Activated CD4-positive, CD25-positive, alpha-beta regulatory T cell treated with anti-CD3 and anti-CD28 coated beads, Interleukin-2, amount 50 U/mL, for 24 hours (primary cell): ENCODE measurements at places on chromosomes 4 and X.

GRCh38 chr4:94974773-94975172 lies 217.0 kb downstream of the BMPR1B start:
- no peak for ATAC-seq

DNA sequence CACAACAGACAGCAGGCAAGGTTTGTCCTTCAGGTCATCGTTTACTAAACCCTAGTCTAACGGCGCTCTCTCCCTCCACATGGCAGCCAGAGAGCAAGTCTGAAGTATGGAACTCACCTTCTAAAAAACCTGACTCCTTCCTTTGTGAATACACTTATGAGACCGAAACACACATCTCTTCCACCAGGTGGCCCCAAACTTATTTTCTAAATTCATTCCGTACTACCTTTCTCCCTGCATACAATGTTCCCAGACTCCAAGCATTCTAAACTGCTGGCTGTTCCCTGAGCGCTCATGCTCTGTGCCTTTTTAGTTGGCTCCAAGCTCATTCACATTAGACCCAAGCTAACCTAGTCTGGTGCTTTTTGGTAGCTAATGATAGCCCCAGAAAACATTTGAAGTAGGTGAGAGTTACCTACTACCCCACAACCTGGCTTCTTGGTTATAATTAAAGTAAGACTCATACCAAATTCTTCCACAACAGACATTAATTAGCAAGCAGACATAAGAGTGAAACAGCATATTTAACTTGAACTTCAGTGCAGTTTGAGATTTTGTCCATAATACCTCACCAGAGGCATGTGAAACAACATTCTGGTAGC lies 67.6 kb upstream of the DCLK2 start:
- ATAC-seq = no peak

DNA sequence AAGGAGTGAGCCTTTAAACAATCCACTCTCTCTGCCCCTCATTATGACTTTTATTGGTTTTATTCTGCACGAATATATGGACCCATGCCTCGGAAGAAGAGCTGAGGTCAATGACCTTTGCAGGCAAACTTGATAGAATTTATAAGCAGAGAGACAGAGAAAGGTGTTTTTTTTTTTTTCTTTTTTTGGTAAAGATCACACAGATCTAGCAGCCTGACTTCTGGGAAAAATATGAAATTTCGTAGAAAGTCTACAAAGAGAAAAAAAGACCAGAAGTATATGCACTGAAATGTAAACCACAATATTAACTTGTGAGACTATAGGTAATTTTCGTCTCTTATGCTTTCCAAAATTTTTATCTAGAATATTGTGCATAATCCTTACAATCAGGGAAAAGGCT lies 61.6 kb downstream of the LEF1 start:
- ATAC-seq = no peak

DNA sequence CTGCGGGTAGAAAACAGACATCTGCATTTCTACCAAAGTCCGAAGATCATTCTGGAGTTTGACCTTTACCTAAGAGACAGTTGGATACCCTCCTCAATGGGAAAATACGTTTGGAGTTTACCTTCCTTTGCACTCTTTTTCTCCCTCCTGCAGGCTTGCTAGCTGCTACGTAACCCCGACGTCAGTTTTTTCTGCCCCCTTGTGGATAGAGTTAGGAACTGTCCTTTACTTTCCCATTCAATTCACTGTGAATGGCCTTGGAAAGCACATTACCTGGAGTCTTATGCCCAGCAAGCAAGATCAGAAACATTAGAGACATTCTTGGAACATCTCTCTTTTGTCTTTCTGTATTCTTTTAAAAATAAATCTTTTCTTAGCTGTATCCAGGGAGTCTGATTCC lies 250.7 kb downstream of the NAP1L3 start:
- ATAC-seq = no peak

DNA sequence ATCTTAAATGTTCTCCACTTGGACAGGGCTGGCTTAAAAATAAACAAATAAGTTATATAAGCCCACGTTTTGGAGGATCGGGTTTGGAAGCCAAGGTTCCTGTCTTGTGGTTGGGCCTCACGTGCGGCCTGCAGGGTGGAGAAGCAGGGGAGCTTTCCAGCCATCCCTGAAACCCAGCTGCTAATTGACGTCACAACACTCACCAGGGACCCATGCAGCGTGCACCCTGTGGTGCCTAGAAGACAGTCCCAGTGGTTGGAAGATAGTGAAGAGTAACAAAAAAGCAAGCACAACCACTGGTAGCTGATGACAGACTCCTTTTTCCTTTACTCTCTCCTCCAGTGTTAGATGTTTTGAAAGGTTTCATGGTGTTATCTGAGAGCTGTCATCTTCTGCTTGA lies 142.0 kb upstream of the RBPJ start:
- no peak for ATAC-seq

GRCh38 chrX:773292-774025 lies 142.9 kb downstream of the SHOX start:
- ATAC-seq = no peak

DNA sequence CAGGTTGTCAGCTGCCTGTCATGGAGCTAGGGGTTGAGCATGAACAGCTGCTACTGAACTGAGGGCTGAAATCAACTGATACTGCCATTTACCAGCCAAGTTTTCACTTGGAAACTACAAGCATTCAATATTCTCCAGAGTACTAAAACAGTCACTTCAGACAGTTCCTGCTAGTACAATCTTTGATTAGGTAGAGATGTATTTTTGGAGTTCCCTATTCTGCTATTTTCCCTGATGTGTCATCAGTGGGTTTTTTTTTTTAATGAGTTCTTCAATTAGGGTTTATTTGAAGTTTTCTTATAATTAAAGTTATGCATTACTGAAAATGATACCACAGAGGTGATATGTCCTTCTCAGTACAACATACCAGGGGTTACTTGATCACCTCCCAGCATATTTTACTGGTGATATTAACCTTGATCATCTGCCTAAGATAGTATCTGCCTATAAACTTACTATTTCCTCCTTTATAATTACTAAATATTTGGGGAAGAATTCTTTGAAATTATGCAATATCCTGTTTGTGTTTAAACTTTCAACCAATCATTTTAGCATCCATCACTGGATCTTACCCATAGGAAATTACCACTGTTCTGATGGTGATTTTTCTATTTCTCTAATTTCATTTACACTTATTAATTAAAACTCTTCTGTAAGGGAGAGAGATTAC lies 13.6 kb downstream of the PDCL2 start:
- ATAC-seq = no peak

- ATAC-seq = no peak
These were observed 53.4 kb downstream of the ABCG2 start for GRCh38 chr4:88104902-88105610.
